Cardiac atrium fibroblast (primary cell): ENCODE measurements at places on chromosomes 2 and 18. TPM values are rescaled to one million over a fixed set of nuclear protein-coding genes. Genes with fewer than 3 reads are reported as not detected.

ALK gene
- not detected in 2 replicates for total RNA-seq

GAL3ST2 gene
- total RNA-seq: not detected in 2 replicates

LRRTM1 gene
- total RNA-seq: not detected in 2 replicates

AGPS gene
- total RNA-seq: 17.5 and 23.7 TPM in 2 replicates

STARD6 gene
- not detected in 2 replicates for total RNA-seq

CHRNG gene
- not detected in 2 replicates for total RNA-seq

USP14 gene
- 14.4 and 17.0 TPM in 2 replicates for total RNA-seq
